ENCODE measurements at places on chromosomes 6 and 20. TPM values are rescaled to one million over a fixed set of nuclear protein-coding genes. Genes with fewer than 3 reads are reported as not detected.

Gene SLC24A3
- total RNA-seq, result 4.1 TPM

Gene SLC32A1
- not detected for total RNA-seq

Gene CST5
- not detected for total RNA-seq

Gene GTSF1L
- not detected for total RNA-seq

Gene ME1
- 32.6 TPM for total RNA-seq

Gene TAAR2
- total RNA-seq, result not detected

Gene HLA-DRB5
- total RNA-seq, result not detected

Gene TLDC2
- total RNA-seq, result not detected

Gene CLPSL2
- total RNA-seq, result not detected

Gene FKBP1A
- total RNA-seq, result 244 TPM

Gene ANKEF1
- total RNA-seq, result 2.5 TPM

Gene SRMS
- total RNA-seq, result not detected

Data from smooth muscle cell of the pulmonary artery (primary cell).